ENCODE measurements at places on chromosomes 12 and 14.

DNA sequence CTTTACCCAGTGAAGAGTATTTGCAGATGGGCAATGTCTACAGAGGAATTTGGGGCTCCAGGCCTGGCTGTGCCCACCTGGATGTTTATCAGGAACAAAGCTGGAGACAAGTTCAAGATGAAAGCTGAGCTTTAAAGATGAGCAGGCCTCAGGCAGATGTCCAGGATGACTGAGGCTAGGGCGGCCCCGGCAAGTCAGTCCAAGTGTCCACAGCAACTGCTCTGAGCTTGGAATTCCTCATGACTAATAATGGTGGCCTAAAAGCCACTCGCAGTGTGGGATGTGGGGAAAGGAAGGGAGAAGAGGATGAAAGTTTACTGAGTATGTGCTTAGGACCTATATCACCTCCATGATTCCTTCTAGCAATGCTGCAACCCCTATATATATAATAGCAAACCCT lies 128.2 kb upstream of the NOS1 start:
- DNase-seq: no peak

GRCh38 chr12:230925-231671 lies 17.1 kb upstream of the SLC6A12 start:
- DNase-seq: no peak

GRCh38 chr14:53183056-53183455 lies 29.9 kb upstream of the DDHD1 start:
- DNase-seq: no peak

DNA sequence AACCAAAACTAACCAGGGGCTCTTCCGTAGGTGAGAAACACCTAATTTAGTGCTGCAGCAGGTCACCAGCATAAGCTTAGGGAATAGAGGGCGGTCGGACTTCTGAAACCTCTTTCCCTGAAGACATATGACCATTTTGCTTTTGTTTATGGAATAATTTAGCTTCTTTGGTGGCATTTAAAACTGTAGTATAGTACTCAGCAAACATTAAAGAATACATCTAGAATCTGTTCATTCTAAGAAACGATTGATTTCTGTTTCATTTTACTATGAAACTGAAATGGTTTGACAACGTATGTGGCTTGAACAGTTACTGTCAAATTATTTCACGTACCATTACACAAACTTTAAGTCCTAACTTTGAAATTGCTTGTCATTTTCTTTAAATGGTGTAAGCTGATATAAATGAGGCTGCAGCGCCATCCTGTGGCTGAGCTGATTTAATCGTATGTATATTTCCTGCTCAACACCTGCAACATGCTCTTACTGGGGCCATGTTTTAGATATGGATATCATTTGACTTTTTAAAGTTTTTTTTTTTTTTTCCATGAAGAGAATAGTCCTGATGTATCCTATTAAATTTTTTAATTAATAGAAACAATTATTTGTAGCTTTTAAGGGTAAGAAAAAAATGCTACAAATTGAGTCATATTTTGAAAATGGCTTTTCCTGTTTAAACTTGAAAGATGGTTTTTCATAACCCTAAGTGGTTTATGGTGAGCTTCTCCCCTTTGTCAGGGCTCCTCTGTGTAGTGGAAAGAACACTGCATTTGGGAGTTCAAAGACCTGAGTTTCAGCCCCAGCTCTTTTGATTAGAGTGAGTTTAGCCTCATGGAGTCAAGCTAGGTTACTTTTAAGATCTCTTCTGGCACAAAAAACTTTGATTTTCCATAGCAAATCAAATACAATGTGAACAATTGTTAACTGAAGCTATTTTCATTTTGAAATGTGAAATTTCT lies 27.4 kb downstream of the CFAP54 start:
- peak; percentile 77 for DNase-seq

GRCh38 chr14:33009673-33010072 lies 71.0 kb downstream of the NPAS3 start:
- no peak for DNase-seq

GRCh38 chr14:51750542-51750941 lies 98.8 kb downstream of the FRMD6 start:
- no peak for DNase-seq

GRCh38 chr12:52660934-52661499 lies 9.0 kb upstream of the KRT2 start:
- DNase-seq: no peak

GRCh38 chr12:40892528-40892927 lies 200.3 kb downstream of the CNTN1 start:
- no peak for DNase-seq

DNA sequence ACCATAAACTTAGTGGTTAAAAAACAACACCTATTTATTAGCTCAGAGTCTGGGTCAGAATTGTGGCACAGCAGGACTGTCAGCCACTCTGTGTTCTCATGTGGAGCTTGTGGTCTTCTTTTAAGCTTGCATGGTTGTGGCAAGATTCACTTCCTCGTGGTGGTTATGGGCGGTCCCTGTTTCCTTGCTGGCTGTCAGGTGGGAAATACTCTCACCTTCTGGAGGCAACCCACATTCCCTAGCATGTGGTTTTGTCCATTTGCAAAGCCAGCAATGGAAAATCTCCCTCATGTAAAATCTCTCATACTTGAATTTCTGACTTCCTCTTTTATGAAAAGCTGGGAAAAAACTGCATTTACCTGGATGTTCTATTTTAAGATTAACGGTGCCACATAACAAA lies 229.8 kb downstream of the ALX1 start:
- no peak for DNase-seq

DNA sequence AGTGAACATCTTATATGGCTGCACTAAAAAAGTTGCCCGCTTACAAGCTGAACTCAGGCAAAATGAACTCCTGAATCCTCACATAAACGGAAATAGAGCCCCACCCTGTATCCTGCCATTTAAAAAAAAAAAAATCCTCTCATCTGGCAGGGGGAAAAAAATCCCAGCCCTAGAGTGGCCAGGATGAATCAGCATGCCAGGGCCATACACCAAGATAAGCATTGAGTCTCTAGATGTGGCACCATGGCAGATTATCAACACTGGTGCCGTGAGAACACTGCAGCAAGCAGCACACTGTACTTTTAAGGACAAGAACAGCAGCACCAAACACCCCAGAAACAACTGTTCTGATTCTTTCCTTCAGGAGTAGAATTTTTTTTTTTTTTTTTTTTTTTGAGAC lies 65.5 kb downstream of the RASSF3 start:
- no peak for DNase-seq

- DNase-seq: no peak
These were observed 26.4 kb downstream of the KCNK13 start for GRCh38 chr14:90088176-90088575.

GRCh38 chr12:124504273-124505000 lies 63.0 kb downstream of the NCOR2 start:
- no peak for DNase-seq

DNA sequence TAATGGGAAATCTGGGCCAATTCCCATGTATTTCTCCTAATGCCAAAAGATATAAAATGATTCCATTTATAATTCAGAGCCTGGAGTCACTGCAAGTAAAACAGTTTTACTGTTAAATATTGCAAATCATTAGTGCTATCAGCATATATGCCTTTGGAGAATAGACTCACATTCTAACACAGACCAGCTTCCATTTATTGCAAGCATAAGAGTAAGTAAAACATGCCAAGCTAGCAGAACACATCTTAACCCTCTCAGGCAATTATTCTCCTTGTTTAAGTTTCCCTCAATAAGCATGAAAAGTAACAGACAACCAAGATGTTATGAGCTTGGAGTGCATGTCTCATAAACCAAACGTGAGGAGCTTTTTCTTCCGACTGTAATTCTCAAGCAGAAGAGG lies 173.9 kb upstream of the GRIP1 start:
- DNase-seq: no peak

GRCh38 chr12:6827982-6828780 lies at the start of gene P3H3:
Gene P3H3 (plus strand): TSS chr12:6828407. CDS start chr12:6828441, 34 bp downstream.
- no peak for DNase-seq

DNA sequence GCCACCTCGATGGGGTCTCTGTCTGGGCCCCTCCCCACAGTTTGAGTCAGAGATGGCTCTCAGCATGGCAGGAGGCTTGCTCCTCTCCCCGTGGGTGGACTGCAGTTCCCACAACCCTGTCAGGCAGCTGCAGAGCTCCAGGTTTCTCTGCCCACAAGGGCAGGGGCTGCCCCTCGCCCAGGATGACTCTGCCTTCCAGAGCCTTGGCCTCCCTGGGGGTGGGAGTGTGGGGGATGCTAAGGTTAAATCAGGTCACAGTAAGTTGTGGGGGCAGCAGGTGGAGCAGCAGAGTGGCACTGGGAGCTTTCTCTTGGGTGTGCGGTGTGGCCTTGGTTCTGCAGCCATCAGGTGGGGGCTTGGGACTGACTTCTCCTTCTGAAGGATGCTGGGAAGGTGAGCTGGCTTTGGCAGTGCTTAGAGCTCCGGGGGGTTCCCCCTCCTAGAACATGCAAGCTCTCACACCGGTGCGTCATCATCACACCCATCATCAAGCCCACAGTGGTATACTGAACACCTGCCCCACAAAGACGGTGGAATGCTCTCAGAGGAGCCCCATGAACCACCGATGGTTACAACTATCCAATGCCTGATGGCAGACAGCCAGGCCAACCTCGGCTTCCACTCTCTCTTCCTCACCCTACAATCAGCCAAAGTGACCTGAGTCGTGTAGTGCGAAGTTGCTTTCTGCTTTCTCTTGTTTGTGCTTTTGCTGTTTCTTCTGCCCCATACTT lies 39.7 kb downstream of the ERH start:
- DNase-seq: no peak

- DNase-seq: no peak
These were observed 2.9 kb upstream of the MSRB3 start for GRCh38 chr12:65275627-65276026.

DNA sequence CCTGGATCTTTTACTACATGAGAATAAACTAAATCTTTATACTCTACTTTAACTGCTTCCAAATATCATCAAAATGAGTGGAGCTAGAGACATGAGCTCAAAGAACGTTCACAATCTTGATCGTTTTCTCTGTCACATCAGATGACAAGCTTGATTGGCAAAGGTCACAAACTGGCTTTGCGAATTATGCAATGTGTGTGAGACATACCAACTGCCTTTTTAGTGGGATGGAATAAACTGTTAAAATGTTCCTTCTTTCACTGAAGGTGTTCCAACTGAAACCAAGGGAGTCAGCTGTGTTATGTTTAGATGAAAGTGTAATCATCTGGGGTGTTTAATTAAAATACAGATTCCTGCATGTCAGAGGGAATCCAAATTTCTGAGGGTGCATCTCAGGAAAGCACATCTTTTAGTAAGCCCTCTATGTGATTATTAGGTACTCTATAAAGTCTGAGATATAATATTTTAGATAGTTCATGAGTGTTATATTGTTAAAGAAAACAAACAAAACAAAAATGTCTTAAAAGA lies 21.9 kb downstream of the KITLG start:
- no peak for DNase-seq

DNA sequence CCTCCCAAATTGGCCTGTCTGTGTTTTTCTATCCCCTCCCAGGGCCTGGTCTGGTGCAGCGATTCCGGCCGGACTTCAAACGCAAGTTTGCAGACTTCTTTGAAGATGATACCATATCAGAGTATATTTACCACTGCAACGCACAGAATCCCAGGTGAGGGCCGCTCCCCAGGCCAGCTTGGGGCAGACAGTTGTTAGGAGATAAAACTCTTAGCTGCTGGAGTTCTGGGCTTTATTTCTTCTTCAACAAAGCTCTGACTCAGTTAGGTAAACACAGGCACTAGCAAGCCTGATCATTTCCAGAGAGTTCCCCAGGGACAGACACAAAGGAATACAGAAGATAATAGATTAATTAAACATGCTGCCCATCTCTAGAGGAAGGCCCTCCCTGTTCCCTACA lies 8.3 kb downstream of the ABHD4 start:
- DNase-seq: no peak

GRCh38 chr12:130164936-130165335 lies 2.7 kb downstream of the FZD10 start:
- no peak for DNase-seq

DNA sequence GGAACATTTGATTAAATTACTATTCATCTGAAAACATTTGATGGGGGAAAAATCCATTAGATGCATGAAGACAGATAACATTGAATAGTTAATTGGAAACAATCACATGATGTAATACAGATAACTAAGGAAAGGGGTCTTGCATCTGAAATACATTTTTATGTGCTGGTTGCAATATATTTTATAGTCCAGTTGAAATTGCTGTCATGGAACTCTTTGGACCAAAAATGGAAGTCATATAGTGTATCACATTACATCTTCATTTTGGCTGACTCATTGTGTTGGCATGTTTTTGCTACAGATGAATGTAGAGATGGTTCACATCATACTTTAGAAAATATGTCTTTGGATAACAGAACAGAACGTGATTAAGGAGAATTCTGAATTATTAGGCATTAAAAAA lies 43.0 kb upstream of the GNPNAT1 start:
- no peak for DNase-seq

GRCh38 chr12:108305991-108306501 lies 33.1 kb downstream of the CMKLR1 start:
- DNase-seq: no peak

- DNase-seq: no peak
These were observed 20.4 kb downstream of the ZFYVE21 start for GRCh38 chr14:103735815-103736545.

DNA sequence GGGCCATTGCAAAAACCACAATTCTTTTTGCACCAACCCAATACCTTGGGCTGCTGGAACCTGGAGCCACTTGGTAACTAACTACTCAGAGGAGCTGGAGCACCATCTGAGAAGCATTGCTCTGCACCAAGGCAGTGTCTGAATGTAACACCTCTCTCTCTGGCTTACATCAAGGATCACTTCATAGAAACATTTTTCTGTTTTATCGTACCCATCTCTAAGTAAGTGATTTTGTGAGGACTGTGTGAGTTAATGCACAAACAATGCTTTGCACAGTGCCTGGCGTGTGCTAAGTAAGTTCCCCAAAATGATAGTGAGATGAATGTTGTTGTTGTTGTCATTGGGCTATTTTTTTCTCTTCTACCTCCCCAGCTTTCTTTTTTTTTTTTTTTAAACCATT lies 111.4 kb downstream of the ADCK1 start:
- DNase-seq: no peak

DNA sequence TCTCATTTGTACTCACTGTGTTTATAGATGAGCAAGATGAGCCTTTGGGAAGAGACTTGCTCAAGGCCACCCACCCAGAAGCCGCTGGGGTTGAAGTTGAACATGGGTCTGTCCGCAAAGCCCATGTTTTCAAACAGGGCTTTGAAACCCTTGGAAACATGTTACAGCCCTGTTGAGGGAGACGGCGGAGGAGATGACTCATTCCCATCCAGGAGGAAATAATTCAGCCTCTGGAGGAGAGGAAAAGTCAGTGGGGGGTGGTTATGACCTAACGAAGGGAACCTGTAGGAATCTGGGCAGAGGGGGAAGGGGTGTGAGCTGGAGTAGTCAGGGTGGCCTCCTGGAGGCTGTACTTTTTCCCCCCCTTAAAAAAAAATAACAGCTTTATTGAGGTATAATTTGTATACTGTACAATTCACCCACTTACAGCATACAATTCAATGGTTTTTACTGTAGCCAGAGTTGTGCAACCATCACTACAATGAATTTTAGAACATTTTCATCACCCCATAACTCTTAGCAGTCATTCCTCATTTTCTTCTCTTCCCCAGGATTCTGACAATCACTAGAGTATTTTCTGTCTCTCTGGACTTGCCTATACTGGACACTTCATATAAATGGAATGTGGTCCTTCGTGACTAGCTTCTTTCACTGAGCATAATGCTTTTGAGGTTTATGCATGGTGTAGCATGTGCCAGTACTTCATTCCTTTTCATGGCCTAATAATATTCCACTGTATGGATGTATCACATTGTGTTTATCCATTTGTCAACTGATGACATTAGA lies 1.9 kb upstream of the RIN3 start:
- no peak for DNase-seq

- DNase-seq: no peak
These were observed 94.3 kb upstream of the GPHB5 start for GRCh38 chr14:63413009-63413408.

GRCh38 chr12:120814203-120814902 lies 88.7 kb downstream of the ACADS start:
- no peak for DNase-seq

All from activated CD8-positive, alpha-beta memory T cell treated with anti-CD3 and anti-CD28 coated beads for 1 hour (primary cell).